HCT116 (cell line): ENCODE measurements at places on chromosomes 13 and 19.

- DNase-seq, result no peak
Measured at GRCh38 chr19:18833141-18833476, 1.4 kb downstream of the UPF1 start.

DNA sequence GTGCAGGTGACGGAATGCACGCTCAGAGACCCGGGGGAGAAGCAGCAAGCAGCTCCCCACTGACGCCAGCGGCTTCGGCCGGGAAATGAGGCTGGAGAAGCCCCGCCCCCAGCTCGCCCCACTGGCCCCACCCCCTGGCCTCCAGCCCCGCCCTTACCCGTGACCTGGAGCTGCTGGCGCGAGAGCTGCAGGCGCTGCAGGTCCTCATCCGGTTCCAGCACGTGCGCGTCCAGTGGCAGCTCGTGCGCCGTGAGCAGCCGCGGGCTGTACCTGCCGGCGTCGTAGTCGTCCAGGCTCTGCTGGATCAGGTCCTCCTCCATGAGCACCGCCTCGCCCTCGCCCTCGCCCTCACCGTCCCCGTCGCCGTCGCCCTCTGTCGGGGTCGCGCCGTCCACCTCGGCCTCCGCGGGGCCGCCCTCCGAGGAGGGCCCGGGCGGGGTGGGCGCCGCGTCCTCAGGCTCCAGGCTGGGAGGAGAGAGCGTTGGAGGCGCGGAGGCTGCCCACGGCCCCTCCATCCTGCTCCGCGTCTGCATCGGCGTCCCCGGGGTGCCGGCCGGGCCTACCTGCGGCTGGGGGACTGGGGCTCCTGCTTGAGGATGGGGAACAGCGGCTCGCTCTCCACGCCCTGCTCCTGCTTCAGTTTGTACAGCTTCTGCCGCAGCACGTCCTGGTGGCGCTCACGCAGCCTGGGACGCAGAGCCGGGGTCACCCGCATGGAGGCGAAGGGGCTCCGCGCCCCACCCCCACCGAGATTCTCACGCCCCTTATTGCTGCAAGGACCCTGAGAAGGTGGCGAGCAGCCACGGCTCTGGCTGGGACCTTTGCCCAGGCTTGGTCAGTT lies 6.4 kb upstream of the TBXA2R start:
- no peak for DNase-seq

GRCh38 chr13:102693776-102694175 lies 1.1 kb downstream of the METTL21C start:
- DNase-seq, result no peak

DNA sequence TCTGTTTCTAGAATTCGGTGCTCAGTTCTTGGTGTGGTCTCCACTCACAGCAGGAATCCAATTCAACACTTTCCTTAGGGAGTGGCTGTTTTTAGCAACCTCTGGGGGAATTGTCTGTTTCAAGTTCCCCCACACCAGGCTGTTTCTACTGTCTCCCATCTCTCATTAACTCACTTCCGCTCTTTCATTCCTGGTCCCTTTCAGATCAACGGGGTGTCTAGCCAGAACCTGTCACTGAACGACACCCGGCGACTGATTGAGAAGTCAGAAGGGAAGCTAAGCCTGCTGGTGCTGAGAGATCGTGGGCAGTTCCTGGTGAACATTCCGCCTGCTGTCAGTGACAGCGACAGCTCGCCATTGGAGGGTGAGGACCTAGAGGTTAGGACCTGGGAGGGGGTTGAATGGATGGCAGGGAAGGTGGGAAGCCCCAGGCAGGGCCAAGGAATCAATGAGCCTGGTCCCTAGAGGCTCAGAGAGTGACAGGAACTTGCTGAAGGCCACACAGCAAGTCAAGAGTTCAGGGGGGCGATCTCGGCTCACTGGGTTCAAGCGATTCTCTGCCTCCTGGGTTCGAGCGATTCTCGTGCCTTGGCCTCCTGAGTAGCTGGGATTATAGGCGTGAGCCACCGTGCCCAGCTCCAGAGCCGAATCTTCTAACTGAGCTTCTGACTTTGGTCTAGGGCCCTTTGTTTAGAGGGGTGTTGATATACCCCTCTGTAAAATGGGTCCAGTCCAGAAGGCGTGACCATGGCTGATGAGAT lies 25.5 kb downstream of the TJP3 start:
- no peak for DNase-seq

- peak; percentile 38 for DNase-seq
Measured at GRCh38 chr13:33937373-33938098, 119.6 kb downstream of the RFC3 start.

GRCh38 chr19:41420101-41420880 lies 6.9 kb downstream of the B3GNT8 start:
- DNase-seq, result no peak
